Activated T-helper 17 cell treated with anti-CD3 and anti-CD28 coated beads, Interleukin-2, amount 50 U/mL, for 72 hours (primary cell): ENCODE measurements at places on chromosomes 3 and 15.
A peak's percentile ranks its signal among the peaks of the same experiment; 100 is the strongest.

- no peaks in the 10 kb centered on the region for H3K36me3 ChIP-seq
- H3K4me3 ChIP-seq, result no peak overlapping the region
- no peaks in the 10 kb centered on the region for H3K27me3 ChIP-seq
- no peaks in the 10 kb centered on the region for H3K4me1 ChIP-seq
Measured at GRCh38 chr15:95567686-95568085, 762.8 kb upstream of the NR2F2 start.

DNA sequence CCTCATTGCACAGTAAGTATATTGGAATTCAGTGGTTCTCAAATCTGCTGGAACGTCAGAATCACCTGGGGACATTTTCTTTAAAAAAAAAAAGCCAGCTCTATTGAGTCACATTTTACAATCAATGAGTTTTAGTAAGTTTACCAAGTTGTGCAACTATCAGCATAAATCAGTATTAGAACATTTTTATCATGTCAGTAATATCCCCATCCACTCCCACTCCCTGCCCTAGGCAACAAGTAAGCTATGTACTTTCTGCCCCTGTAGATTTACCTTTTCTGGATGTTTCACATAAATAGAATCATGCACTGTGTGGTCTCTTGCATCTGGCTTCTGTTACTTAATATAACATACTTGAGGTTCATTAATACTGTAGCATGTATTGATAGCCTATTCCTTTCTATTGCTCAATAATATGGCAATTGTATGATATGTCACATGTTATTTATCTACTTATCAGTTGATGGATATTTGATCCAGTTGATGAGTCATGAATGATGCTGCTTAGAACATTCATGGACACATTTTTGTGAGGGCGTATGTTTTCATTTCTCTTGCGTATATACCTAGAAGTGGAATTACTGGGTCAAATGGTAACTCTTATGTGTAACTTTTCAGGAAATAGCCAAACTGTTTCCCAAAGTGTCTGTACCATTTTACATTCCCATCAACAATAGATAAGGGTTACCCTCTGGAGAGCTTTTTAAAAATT lies 180.5 kb downstream of the THSD4 start:
- no peak overlapping the region for H3K4me3 ChIP-seq
- H3K27me3 ChIP-seq, result no peaks in the 10 kb centered on the region
- H3K27ac ChIP-seq, result peak overlapping the region; percentile 7
- H3K36me3 ChIP-seq, result no peaks in the 10 kb centered on the region
- no peak for ATAC-seq
- H3K4me1 ChIP-seq, result peaks cover 17% of the 10 kb centered on the region

GRCh38 chr3:149969110-149969939 lies 1.4 kb downstream of the PFN2 start:
- peak overlapping the region; percentile 70 for H3K27ac ChIP-seq
- H3K4me1 ChIP-seq, result peaks cover 10% of the 10 kb centered on the region
- H3K4me3 ChIP-seq, result peak overlapping the region; percentile 85
- ATAC-seq, result no peak

DNA sequence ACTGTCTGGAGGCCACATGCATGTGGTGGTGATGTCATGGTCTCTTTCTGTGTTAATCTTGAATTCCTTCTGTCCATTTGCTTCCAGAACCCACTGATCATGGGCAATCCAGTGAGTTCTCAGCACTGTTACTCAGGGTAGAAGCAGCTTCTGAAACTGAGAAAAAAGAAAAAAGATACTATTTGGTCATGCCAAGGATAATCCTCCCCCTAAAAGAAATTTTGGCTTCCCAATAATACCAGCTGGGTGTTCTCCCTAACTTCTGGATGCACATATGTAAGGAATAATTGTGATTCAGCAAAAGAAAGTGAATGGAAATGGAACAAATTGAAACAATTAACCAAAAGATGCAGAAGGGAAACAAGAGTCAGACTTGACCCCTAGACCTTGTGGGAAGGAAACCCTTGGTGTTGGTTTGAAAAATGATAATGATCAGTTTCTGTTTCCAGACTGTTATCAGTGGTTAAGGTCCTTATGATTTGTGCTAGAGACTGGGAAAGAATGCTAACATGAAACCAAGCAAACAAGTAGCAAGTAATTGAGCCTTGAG lies 92.3 kb downstream of the RBMS3 start:
- no peak overlapping the region for H3K4me3 ChIP-seq
- no peaks in the 10 kb centered on the region for H3K36me3 ChIP-seq

DNA sequence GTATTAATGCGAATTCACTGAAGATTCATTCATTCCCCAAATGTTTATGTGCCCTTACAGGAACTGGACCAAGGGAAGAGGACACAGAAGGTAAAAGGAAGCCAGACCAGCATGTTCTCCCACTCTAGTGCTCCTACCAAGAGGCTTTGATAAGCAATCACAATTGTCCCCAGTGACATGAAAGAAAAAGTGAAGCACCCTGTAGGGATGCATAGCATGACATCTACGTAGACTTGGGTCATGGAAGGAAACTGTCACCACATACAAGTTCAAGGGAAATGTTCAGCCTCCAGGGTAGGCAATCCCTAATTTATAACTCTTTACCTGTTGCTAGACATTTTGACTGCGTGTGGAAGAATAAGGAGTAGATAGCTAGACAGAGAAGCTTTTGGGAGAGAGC lies 348.6 kb upstream of the MCTP2 start:
- no peak overlapping the region for H3K27ac ChIP-seq
- no peak for ATAC-seq
- H3K4me1 ChIP-seq, result no peaks in the 10 kb centered on the region
- no peak overlapping the region for H3K4me3 ChIP-seq
- no peaks in the 10 kb centered on the region for H3K36me3 ChIP-seq

DNA sequence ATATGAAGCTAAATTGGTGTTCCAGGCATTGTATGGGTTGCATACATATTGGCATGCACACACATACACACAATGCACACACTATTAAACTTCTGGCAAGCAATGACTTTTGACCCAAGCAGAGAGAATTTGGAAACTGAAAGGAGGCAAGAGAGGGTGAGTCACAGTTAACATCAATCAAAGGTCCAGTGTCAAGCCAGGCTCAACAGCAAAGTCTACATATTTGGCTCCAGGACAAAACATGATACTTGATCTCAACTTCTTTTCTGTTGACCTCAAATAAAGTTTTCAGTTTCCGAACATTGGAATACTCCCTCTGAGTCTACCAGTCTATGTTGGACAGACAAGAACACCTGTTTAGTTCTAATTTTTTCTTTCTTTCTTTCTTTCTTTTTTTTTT lies 28.3 kb downstream of the IL12A start:
- H3K36me3 ChIP-seq, result no peaks in the 10 kb centered on the region
- H3K27me3 ChIP-seq, result peaks cover 6% of the 10 kb centered on the region
- peaks cover 7% of the 10 kb centered on the region for H3K4me1 ChIP-seq
- no peak overlapping the region for H3K27ac ChIP-seq
- no peak for ATAC-seq

DNA sequence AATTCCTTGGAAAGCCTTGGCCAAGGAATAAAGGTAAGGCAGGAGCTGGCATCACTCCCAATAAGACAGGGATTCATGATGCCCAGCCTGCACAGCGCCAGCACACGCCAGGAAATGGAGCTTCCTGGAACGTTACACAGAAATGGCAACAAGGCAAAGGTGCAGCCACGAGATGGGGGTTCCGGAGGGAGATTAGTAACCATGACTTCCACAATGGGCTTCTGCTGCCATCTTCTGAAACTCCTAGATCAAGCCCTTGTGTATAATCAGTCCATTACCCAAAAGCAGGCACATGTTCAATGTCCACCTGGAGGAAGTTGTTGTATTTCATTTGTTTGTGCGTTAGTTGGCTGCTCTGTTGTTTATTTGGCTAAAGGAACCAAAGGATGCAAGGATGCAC lies 131.2 kb upstream of the TRIM42 start:
- H3K4me1 ChIP-seq, result no peaks in the 10 kb centered on the region
- H3K36me3 ChIP-seq, result no peaks in the 10 kb centered on the region
- no peaks in the 10 kb centered on the region for H3K27me3 ChIP-seq
- H3K4me3 ChIP-seq, result no peak overlapping the region
- no peak for ATAC-seq

- H3K36me3 ChIP-seq, result no peaks in the 10 kb centered on the region
- peaks cover 13% of the 10 kb centered on the region for H3K4me1 ChIP-seq
- ATAC-seq, result no peak
- H3K27ac ChIP-seq, result no peak overlapping the region
- peak overlapping the region; percentile 36 for H3K4me3 ChIP-seq
Measured at GRCh38 chr3:12891391-12891984, 50.1 kb upstream of the RPL32 start.

- H3K27me3 ChIP-seq, result no peaks in the 10 kb centered on the region
- peaks cover 6% of the 10 kb centered on the region for H3K4me1 ChIP-seq
- H3K4me3 ChIP-seq, result no peak overlapping the region
- no peaks in the 10 kb centered on the region for H3K36me3 ChIP-seq
Measured at GRCh38 chr3:62815981-62816380, 59.2 kb downstream of the CADPS start.

DNA sequence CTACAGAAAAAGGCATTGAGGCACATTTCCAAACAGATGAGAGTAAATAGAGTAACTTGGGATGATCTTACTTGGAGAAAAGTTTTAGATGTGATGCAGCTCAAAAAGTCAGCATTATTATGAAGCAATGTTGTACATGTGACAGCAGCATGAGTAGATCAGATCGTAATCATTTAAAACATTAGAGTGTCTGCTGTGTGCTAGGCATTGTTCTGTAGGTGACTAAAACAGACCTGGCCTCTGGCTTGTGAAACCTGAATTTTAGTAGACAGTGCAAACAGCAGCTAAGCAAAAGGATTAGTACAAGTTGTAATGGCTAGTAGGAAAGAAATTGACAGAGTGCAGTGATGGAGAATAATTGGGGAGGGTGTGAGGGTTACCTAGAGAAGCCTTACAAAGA lies 15.1 kb downstream of the UBE2E1 start:
- H3K27me3 ChIP-seq, result no peaks in the 10 kb centered on the region
- peaks cover 29% of the 10 kb centered on the region for H3K36me3 ChIP-seq

GRCh38 chr15:89098281-89098680 lies 10.0 kb downstream of the ABHD2 start:
- no peak overlapping the region for H3K4me3 ChIP-seq
- no peaks in the 10 kb centered on the region for H3K27me3 ChIP-seq
- H3K27ac ChIP-seq, result no peak overlapping the region
- peaks cover 36% of the 10 kb centered on the region for H3K36me3 ChIP-seq
- H3K4me1 ChIP-seq, result peaks cover 19% of the 10 kb centered on the region

DNA sequence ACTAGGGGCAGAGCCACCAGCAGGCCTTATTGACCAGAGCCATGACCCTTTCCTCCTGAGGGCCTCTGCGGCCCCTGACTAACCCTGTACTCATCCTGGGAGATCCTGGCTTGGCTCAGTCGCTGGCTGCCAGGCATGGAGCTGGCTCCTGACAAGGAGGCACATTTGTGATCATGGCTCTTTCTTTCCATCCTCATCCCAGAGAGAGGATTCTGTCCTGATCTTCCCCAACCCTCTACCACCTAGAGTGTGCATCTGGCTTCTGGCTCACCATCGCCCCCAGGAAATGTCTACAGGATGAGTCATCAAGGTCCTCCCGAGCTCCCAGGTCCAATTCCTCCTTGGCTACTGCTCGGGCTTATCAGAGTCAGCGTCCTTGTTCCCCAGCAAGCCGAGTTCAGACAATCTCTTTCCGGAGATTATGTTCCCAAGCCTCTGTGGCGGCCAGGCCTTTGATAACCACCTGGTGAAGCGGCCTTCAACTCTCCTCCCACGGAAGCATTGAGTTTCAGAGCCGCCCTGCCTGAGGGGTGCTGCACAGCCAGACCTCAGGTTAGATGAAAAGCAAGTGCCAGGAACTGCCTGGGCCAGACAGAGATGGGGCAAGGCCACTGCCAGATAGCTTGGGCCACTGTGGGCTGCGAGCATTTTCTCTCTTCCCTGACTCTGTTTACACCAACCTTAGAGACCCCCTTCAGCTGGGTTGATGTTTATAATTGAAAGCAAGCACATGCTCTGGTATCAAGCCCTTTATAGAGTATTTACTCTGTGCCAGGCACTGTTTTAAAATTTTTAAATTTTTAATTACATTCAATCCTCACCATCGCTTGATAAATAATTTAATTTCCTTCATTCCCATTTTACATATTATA lies 44.3 kb upstream of the MRPS22 start:
- H3K4me3 ChIP-seq, result no peak overlapping the region
- H3K36me3 ChIP-seq, result no peaks in the 10 kb centered on the region
- H3K27me3 ChIP-seq, result peaks cover 8% of the 10 kb centered on the region
- ATAC-seq, result no peak
- no peak overlapping the region for H3K27ac ChIP-seq

GRCh38 chr15:62528505-62528904 lies 363.4 kb upstream of the C2CD4B start:
- no peak overlapping the region for H3K27ac ChIP-seq
- H3K4me3 ChIP-seq, result no peak overlapping the region
- peaks cover 27% of the 10 kb centered on the region for H3K27me3 ChIP-seq
- H3K4me1 ChIP-seq, result no peaks in the 10 kb centered on the region

- ATAC-seq, result no peak
- no peak overlapping the region for H3K4me3 ChIP-seq
- H3K4me1 ChIP-seq, result no peaks in the 10 kb centered on the region
- no peak overlapping the region for H3K27ac ChIP-seq
- H3K36me3 ChIP-seq, result no peaks in the 10 kb centered on the region
Measured at GRCh38 chr3:79887213-79887612, 119.4 kb upstream of the ROBO1 start.

- H3K4me3 ChIP-seq, result no peak overlapping the region
- H3K36me3 ChIP-seq, result no peaks in the 10 kb centered on the region
- no peak overlapping the region for H3K27ac ChIP-seq
- no peaks in the 10 kb centered on the region for H3K4me1 ChIP-seq
- H3K27me3 ChIP-seq, result no peaks in the 10 kb centered on the region
- ATAC-seq, result no peak
Measured at GRCh38 chr3:88369337-88369736, 219.6 kb downstream of the C3orf38 start.

DNA sequence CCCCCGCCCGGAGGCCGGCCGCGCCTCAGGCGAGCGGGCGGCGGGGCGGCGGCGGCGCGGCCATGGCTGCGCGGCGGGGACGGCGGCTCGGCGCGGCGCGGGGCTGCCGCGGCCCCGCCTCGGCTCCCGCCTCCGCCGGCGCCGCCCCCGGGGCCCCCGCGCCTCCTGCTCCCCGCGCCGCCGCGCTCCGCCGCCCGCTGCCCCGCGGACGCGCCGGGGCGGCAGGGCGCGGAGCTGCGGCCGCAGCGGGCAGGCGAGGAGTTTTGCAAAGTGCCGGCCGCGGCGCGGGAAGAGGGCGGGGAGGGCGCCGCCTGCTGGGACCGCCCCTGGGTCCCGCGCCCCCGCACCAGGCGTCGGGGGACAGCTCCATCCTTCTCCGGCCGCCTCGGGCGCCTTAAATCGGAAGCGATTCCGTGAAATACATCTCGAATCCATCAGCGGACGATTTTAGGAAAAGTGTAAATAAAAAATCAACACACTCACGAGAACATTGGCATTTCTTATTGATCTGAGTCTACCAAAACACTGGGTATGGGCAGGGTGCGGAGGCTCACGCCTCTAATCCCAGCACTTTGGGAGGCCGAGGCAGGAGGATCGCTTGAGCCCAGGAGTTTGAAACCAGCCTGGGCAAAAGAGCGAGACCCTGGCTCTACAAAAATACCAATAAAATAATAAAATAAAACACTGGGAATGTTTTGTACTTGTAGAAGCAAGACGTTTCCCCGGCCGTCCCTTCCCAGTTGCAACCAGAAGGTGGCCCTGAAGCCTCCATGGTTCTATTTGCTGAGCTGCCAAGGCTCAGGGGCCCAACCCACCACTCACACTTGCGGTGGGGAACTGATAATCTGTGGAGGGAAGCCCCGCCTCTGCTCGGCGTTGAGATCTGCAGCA lies 136.9 kb downstream of the NUP210 start:
- peaks cover 17% of the 10 kb centered on the region for H3K36me3 ChIP-seq
- H3K4me1 ChIP-seq, result no peaks in the 10 kb centered on the region
- no peak overlapping the region for H3K27ac ChIP-seq
- H3K27me3 ChIP-seq, result peaks cover 50% of the 10 kb centered on the region
- peak; percentile 64 for ATAC-seq
- peak overlapping the region; percentile 50 for H3K4me3 ChIP-seq

GRCh38 chr3:130686833-130687232 lies 59.8 kb downstream of the PIK3R4 start:
- peaks cover 96% of the 10 kb centered on the region for H3K36me3 ChIP-seq
- no peak overlapping the region for H3K4me3 ChIP-seq
- no peak for ATAC-seq
